Glomerular endothelial cell (primary cell): ENCODE measurements at places on chromosomes 2 and 18. TPM values are rescaled to one million over a fixed set of nuclear protein-coding genes. Genes with fewer than 3 reads are reported as not detected.

The NGEF gene
- total RNA-seq, result 0.19 and 0.47 TPM in 2 replicates

GRCh38 chr2:18356676-18357075 lies 203.8 kb downstream of the RDH14 start:
- DNase-seq, result no peak

DNA sequence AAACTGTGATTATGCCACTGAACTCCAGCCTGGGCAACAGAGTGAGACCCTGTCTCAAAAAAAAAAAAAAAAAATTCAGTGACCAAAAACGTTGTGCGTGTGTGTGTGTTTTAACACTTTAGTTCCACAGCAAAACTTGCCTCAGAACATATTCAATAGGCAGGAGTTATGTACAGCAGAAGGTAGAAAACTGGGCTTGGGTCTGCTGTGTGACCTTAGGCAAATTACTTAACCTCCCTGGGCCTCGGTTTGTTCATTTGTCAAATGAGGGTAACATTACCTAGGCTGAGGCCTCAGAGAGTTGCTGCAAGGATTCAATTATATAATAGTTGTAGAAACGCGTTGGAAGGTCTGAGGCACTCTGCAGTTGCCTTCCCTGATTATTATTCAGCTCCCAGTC lies 10.3 kb upstream of the SCG2 start:
- no peak for DNase-seq

The LRRC30 gene
- not detected in 2 replicates for total RNA-seq

The SLC40A1 gene
- total RNA-seq, result 3.0 and 4.8 TPM in 2 replicates

- no peak for DNase-seq
Measured at GRCh38 chr2:140892436-140892835, 1238.4 kb downstream of the LRP1B start.

The GAL3ST2 gene
- not detected in 2 replicates for total RNA-seq

The COLEC11 gene
- 0.29 TPM in 1 of 2 replicates, not detected in the other for total RNA-seq

GRCh38 chr18:67876871-67877270 lies 360.4 kb upstream of the DSEL start:
- no peak for DNase-seq

The KLHL29 gene
- total RNA-seq, result 6.5 and 8.3 TPM in 2 replicates

DNA sequence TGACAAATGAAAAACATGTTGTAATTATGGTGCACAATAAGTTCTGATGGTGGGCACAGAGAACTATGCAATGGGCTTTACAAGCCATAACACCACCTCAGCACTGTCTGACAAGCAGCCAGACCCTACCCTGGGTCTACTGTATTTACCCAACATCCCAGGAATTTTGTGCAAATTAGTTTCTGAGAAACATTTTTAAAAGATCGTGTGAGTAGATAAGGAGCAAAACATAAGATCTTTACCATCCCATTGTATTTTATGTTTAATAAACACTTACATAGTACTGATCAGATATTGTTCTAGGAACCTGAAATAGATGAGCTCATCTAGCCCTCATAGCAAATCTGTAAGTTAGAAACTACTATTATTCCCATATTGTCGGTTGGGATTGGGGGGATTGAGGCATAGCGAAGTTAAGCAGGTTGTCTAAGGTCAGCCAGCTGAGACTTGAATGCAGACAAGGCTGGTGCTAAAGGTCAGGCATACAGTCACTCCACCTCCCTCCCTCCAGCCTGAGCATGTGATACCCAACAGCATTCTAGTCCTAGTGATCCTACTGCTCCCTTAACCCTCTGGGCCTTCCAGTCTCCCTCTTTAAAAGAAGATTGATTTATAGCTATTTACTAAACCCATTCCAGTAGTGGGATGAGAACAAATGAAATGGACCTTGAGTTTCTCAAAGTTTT lies 67.4 kb upstream of the STAM2 start:
- no peak for DNase-seq

- no peak for DNase-seq
Measured at GRCh38 chr2:11319939-11320338, 24.5 kb downstream of the ROCK2 start.

The SALL3 gene
- 0.10 and 0.41 TPM in 2 replicates for total RNA-seq
